ENCODE measurements at places on chromosomes 1 and 21.

GRCh38 chr1:25037174-25038074 is 107.3 kb upstream of the RUNX3 start:
- DNase-seq: peak; percentile 71

DNA sequence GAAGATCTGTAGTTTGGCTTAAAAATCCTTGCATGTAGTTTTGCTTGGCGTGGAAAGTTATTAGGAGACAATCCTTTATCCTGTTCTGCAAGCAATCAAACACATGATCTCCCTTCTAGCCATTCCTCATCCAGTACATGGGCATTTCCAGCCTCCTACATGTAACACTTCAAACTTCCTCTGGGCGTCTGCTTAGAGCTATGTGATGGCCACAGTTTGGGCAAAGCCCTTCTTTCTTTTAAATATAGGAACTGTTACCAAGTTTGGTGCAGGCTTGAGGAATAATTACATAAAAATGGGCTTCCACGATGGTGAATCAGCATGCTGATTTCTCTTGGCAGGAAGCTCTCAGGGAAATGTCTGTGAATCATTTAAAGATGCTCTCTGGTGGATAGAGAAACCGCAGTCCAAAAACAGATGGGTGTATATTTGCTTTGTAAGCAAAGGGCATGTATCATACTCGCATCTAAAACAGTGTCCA is 176.9 kb upstream of the FMN2 start:
- no peak for DNase-seq

DNA sequence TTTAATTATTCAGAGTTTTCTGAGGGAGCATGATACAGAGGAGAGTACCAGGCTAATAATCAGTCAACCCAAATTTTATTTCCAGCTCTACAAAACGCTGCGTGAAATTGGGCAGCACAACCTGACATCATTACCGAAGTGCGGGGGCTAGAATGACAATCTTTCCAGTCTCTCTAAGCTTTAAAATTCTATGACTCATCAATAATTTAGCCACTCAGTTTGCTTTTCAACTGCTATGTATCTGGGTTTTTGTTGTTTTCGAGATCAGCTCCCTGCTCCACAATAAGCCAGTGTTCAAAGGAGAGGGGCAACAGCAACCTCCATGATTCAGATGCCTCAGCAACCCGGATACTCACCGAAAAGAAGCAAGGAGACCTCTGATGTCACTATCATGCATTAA is 13.9 kb downstream of the SORT1 start:
- DNase-seq: no peak

DNA sequence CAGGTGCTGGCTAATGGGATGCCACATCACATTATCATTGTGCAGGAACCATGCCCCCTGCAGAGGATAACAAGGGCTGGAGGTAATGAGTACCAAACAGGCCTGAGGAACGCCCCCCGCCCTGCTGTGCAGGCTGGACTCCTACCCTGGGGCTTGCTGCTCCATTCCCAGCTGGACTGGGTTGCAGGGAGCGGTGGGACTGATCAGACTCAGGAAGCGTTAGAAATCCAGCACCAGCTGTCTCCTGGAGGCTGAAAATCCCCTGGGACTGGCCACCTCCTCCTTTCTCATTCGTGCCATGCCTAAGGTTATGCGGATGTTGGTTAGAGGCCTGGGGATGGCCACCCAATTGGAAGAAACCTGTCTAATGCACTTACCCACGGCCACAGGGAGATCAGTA is 36.9 kb upstream of the POU3F1 start:
- no peak for DNase-seq

DNA sequence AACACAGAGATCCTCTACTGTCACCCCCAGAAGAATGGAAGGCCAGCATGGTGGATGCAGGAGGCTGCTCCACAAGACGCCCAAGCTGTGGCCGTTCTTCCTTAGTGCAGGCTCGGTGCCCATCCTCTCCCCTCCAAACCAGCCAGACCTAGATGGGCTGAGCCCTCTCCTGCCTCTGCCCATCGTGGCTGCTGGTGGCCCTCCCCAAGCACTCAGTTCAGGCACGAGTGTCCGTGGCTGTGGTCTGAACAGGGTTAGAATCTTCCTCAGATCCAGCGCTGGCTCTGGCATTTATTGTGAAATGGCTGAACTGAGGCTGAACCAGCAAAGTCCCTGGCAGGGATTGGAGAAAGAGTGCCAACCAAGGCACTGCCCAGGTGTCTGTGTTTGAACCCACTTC is 59.5 kb downstream of the TRIM11 start:
- DNase-seq: no peak

- no peak for DNase-seq
These were observed 56.7 kb downstream of the ARHGEF10L start for GRCh38 chr1:17596186-17596585.

Data from CD4-positive, alpha-beta T cell treated with Interleukin-2 at 100 ng/mL for 4 hours (primary cell).